Spinal cord (tissue), 10 donors: ENCODE measurements at places on chromosomes 2 and 18.

- DNase-seq: no peak
Observed at GRCh38 chr2:31049916-31050588, 88.2 kb downstream of the GALNT14 start.

GRCh38 chr2:227192491-227192890 lies 28.1 kb downstream of the COL4A3 start:
- no peak for DNase-seq

- no peak for DNase-seq
Observed at GRCh38 chr2:238716171-238716570, 131.7 kb upstream of the TWIST2 start.

DNA sequence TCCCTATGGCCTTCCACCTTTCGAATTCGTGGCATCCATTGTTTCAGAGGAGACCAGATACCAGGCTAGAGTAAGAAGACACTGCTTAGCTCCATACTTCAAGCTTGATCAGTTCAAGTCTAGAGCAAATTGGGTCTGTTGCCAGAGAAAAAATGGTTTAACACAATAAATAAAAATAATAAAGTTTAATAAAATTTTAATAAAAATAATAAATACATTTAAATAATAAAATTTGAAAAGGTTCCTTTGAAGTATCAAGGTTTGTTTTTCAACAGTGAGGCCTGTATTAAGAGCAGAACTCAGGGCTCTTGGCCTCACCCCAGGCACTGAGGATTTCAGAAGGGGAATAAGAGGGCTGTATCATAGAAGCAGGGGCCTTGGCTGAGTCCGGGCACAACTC lies 105.6 kb upstream of the REV1 start:
- DNase-seq: no peak

GRCh38 chr2:73202156-73203054 lies at the start of gene NOTO:
NOTO (plus strand) TSS chr2:73202574; CDS start chr2:73202667, 93 bp downstream.
- no peak for DNase-seq

- no peak for DNase-seq
Observed at GRCh38 chr18:48293954-48294898, 115.0 kb downstream of the ZBTB7C start.

- DNase-seq: no peak
Observed at GRCh38 chr18:4232656-4233055, 222.5 kb downstream of the DLGAP1 start.

GRCh38 chr18:48818329-48819254 lies 132.2 kb downstream of the SMAD7 start:
- DNase-seq: no peak
